Umbilical cord (tissue), 2 donors: ENCODE measurements at places on chromosomes 4 and X.

DNA sequence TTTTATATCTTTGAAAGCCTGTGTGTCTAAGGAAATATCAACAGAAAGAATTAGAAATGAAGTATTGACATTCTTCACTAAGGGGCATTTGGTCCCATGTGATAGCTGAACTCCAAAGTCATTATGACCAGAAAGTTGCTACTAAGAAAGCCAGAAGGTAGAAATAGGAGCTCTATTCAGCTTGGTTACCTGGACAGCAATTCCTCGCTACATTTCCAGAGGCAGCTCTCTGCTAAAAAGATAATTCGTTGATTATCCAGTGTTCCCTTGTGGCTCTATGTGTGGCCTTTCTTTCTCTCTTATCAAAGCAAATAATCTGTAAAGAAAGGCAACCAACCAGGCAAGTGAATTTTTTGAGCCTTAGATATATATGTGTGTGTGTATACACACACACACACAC lies 341.3 kb downstream of the ADGRL3 start:
- DNase-seq: no peak

GRCh38 chr4:54231419-54231767 lies 2.3 kb downstream of the PDGFRA start:
- no peak for DNase-seq

DNA sequence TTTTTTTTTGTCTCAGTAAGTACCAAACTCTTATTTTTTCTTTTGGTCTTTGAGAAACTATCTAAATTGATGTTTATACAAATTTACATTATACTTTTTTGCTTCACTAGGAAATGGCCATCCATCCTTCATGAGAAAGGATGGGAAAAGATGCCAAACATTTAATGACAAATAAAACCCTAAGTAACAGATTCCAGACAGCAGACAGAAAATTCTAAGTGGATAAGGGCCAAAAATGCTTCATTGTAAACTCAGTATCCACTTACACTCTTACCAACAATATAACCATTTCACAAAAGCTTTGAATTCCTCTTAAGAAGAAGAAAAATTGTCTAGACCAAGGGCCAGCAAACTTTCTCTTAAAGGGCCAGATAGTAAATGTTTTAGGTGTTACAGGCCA lies 3.5 kb downstream of the GUCY1B1 start:
- DNase-seq: peak; percentile 32

DNA sequence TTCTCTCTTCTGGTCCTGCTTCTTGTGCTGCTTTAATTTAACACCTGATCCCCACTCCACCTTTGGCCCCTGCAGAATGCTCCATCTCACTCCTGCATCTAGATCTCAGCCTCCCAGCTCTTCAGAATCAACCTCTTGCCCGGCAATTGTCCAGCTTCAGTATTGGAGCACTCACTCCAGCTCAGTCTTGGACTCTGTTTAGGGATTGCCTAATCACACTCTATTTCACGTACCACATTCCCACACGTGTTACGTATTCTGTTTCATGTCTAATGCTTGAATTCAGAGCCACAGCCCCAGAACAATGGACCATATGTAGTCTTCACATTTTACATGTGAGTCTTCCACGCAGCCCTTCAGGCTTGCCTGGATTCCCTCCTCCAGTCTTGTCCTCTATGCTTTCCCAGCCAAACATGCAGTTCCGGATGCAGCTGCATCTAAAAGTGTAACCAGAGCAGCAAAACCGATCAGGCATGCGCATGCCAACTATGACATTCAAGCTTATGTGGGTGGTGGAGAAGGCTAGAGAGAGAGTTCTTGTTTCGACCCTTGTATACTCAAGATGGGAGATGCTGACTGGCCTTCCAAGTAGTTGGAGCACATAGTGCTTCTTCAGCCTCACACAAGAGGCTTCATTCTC lies 105.2 kb upstream of the FAM9A start:
- DNase-seq: no peak

DNA sequence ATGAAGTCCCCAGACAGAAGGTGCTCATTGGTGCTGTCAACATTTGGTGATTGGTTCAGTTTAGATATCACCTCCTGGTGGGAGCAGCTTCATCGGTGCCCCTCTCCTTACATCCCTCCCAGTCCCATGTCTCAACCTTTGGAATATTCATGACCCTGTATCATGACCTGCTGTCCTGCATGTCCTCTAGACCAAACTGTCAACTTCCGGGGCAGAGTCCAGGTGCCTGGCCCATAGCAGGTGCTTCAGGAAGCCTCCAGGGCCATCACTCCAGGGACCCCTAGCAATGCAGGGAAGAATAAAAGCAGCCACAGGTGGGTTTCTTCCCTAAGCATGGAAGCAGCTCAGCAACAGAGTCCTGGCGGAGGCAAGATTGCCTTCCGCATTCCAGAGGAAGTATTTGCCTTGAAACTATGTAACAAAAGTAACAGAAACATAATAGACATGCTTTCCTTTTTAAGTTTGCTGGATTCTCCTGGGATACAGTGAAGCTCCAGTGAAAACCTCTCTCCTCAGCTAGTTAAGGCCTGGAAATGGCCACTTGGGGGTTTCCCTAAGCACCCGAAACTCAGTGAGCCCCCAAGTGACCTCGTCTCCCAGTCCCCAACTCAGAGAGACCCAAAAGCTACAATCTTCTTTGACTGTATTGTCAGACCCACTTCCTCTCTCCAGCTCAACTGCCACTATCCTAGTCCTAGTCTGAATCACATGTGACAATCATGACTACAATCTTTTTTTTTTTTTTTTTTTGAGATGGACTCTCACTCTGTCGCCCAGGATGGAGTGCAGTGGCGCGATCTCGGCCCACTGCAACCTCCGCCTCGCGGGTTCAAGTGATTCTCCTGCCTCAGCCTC lies 1.3 kb upstream of the ATP6AP1 start:
- no peak for DNase-seq

- DNase-seq: peak; percentile 86
These were observed 45.1 kb downstream of the IGFBP7 start for GRCh38 chr4:57064811-57065711.

GRCh38 chr4:41548305-41548880 lies 10.4 kb downstream of the LIMCH1 start:
- DNase-seq: no peak

GRCh38 chr4:78056265-78057129 lies 626 bp upstream of the FRAS1 start:
- peak; percentile 85 for DNase-seq

DNA sequence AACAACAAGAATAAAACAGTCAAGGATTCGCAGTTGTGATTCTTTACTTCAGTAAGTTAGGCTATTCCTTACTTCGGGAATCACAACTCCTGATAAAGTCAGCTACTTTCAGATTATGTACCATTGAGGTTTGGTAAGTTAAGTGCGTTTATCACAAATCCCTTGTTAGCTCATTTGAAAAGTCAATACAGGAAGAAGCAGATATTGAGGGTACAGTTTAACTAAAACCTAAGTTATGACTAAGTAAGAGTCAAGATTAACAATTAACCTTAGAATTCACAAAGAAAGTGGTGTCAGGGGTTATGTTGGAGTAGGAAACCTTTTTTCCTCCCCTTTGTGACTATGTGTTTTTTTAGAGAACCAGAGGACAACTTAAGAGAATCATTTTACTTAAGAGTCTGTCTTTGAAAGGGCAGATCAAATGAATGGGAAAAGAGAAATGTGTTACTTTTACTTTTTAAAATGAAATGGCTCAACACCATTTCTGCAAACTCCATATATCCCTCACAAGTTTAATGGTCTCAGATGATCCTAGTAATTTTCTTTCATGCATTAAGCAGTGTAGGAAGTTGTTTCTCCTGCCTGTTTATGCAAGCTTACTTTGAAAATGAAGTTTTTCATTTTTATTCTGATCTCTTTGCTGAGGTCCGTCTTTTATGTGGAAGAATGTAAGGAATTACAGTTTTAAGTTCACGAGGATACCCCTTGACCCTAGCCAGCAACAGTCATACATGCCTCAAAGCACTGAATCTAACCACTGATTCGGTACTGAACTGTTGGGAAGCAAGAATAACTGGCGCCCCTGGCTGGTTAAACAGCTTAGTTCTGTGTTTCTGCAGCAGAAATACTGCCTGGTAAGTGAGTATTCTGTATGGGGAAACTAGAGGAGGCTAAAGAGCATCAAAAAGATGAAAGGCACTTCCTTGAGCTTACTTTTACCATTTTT lies 211.7 kb downstream of the SLC4A4 start:
- DNase-seq: peak; percentile 59

DNA sequence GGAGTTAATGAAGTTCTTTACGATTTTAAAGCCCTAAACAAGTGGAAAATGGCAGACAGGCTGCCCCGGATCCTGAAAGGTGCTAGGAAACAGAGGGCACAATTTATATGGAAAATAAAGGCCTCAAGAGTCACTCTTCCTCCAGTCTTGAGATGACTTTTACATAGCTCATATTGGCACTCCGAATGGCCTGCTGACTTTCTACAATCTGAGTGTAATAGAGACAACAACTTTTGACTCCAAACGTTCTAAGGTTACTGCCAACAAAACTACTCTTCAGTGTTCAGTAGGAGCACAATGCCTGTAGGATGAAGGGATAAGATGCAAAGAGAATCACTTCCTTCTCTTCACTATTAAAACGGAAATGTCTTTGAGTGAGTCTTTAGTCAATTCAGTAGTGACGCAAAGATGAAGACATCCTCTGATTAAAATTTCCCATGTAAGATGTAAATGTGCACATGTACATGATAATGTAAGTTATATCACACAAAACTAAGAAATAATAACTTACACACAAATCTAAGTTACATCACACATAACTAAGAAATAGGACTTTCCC lies 40.5 kb downstream of the VEGFC start:
- no peak for DNase-seq

GRCh38 chrX:109533005-109533404 lies 3.6 kb upstream of the NXT2 start:
- no peak for DNase-seq
